ENCODE measurements at places on chromosomes 2 and 18.

DNA sequence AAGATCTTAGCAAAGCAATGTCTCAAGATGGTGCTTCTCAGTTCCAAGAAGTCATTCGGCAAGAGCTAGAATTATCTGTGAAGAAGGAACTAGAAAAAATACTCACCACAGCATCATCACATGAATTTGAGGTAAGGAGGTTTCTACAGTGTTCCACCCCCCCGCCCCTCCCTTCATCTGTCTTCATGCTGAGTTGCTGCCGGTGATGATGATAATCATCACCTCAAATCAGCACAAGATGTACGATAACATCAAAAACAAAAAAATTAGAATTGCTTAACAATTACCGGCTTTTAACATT is 14.6 kb downstream of the UGP2 start:
- no peak for DNase-seq

- no peak for DNase-seq
Observed at GRCh38 chr2:128306081-128306930, 12.4 kb downstream of the HS6ST1 start.

- DNase-seq, result no peak
Observed at GRCh38 chr2:231680285-231680991, 27.9 kb upstream of the PTMA start.

- no peak for DNase-seq
Observed at GRCh38 chr2:78009289-78009688, 487.1 kb upstream of the LRRTM4 start.

- no peak for DNase-seq
Observed at GRCh38 chr2:190664240-190664639, 15.4 kb downstream of the NAB1 start.

DNA sequence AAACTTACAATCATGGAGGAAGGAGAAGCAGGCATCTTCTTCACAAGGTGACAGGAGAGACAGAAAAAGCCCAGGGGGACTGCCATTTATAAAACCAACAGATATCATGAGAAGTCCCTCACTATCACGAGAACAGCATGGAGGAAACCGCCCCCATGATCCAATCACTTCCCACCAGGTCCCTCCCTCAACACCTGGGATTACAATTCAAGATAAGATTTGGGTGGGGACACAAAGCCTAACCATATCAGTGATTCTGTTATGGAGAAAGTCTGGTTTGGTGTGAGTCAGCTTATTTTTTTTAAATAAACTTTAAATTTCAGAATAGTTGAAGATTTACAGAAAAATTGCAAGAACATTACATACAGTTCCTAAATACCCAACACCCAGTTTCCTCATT is 84.7 kb upstream of the SP3 start:
- DNase-seq, result no peak

DNA sequence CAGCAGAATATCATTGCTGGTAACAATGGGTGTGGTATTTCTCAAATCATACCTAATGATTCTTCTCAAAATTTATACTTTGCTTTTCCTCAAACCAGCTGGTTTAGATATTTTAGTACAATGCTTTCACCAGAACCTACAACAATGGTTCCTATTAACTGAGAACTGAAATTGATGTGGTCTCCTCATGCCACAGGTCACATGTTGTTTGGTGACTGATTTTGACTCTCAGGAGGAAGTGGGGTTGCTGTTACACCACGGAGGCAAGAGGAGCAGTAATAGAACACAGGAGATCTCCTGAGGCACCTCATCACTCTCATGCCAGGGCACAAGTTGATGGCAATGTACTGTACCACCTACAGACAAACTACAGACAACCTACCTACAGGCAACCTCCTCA is 3.0 kb upstream of the CEP68 start:
- DNase-seq, result no peak

- DNase-seq, result no peak
Observed at GRCh38 chr2:149606251-149606811, 18.8 kb upstream of the MMADHC start.

GRCh38 chr18:12313530-12314245 is 5.6 kb downstream of the TUBB6 start:
- no peak for DNase-seq

- DNase-seq, result no peak
Observed at GRCh38 chr2:237699870-237700511, 72.6 kb downstream of the LRRFIP1 start.

- no peak for DNase-seq
Observed at GRCh38 chr2:226466589-226466988, 333.0 kb downstream of the IRS1 start.

GRCh38 chr2:232878855-232879617 is 9.0 kb downstream of the SNORC start:
- DNase-seq, result no peak

DNA sequence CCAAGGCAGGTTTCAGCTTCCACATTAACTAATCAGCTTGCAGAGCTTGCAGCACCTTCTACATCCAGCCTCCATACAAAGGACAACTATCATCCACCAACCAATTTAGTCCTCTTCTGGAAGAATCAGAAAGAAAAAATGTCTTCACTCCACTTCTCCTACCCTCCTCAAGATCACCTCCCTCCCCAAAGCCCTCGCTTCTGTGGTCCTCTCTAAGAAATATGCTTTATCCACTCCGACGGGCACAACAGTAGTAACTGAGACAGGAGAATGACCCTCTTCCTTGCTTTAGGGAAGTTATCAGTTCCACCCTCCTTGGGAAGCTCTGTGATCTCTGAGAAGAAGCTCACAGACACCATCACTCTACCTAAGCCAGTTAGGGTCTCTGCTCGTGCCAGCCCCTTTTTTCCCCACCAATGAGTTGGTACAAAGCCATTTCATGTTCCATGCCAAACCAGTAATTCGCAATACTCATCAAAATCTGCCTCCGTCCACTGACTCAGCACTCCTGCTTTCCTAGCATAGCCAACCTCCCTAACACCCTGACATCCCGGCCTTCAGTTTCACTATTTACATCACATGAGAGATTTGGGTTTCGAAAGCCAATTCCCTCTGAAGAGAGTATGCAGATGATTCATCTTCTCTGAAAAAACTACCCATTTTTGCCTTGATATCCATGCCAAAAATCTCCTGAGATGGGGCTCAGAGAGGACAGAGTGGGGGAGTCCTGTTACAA is 114.1 kb upstream of the PKDCC start:
- DNase-seq, result no peak

DNA sequence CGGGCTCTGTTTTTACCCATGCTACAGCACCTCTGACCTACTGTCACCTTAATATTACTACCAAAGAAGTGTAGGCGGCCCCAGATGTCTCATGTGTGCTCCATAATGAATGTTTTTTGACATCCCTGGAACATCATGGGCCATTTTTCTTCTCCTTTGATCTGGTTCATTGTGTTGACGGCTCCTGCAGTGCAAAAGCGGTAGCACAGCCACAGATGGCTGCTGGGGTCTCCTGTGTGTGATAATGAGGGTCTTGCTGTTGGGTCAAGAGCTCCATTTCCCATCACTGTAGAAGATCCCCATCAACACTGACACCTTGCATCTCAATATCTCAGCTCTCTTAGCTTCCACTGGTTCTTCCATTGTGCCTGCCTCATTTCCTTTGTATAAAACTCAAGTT is 95.0 kb downstream of the CDH20 start:
- DNase-seq, result no peak

- no peak for DNase-seq
Observed at GRCh38 chr2:30022444-30023071, 101.2 kb upstream of the ALK start.

DNA sequence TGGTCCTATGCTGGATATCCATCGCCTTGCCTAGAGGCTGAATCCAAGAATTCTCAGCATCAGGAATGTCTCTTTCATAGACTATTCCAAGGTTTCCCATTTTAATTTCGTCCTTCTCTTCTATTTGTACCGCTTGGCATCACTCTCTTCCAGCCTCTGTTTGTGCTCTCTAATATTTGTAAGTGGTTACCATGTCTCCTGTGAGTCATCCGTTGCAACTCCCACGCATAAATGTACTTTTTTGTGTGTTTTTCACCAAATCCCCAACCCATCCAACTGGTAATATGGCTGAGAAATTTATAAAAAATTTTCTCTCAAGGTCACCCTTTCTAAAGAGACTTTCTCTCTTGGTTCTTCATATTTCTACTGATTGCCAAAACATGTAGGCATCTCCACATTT is 21.8 kb downstream of the COLEC12 start:
- DNase-seq, result no peak

- DNase-seq, result no peak
Observed at GRCh38 chr2:234611209-234611608, 114.3 kb upstream of the ARL4C start.

DNA sequence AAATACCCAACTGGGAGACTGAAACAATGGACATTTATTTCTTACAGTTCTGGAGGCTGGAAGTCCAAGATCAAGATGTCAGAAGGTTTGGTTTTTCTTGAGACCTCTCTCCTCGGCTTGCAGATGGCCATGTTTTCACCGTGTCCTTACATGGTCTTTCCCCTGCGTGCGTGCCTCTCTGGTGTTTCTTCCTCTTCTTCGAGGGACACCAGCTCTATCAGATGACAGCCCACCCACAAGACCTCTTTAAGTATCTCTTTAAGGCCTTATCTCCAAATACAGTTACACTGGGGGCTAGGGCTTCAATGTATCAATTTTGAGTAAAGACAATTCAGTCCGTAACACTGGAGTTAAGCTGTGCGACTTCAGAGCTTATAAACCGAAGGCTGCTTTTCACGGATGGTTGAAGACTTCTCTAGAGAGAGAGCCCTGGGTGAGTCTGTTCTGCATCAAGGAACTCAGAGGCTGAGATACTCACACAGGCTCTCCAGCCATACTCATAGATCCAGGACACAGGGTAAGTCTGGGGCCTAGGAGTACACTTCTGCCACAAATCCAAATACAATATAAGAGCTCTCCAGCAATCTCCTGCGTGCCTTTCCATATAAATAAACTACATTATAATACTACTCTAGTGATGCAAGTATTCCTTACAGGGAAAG is 339.9 kb upstream of the PKDCC start:
- DNase-seq, result no peak

GRCh38 chr18:58438958-58439300 is 190.0 kb downstream of the ALPK2 start:
- DNase-seq, result no peak

DNA sequence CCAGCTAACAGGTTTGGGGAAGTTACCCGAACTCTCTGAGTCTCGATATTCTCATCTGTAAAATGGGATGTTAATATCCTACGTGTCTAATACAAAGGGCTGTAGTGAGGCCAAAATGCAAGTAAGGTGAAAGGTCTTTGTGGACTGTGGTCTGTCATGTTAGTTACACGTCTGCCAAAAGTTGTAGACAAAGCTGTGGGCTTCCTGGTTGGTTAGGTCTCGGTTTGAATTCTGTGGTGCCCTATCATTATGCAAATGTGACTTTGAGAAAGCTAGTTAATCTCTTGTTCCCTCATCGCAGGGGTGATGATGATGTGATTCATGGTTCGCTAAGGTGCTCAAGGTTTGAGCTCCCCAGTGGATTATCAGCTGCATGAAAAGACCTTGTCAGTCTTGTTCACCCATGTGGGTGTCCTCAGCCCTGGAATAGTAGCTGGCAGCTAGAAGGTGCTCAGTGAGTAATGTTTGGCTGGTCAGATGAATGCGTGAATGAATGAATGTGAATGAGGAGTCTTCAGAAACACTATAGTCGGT is 23.1 kb downstream of the TRIB2 start:
- DNase-seq, result no peak

- no peak for DNase-seq
Observed at GRCh38 chr2:156652691-156653090, 216.5 kb downstream of the GPD2 start.

DNA sequence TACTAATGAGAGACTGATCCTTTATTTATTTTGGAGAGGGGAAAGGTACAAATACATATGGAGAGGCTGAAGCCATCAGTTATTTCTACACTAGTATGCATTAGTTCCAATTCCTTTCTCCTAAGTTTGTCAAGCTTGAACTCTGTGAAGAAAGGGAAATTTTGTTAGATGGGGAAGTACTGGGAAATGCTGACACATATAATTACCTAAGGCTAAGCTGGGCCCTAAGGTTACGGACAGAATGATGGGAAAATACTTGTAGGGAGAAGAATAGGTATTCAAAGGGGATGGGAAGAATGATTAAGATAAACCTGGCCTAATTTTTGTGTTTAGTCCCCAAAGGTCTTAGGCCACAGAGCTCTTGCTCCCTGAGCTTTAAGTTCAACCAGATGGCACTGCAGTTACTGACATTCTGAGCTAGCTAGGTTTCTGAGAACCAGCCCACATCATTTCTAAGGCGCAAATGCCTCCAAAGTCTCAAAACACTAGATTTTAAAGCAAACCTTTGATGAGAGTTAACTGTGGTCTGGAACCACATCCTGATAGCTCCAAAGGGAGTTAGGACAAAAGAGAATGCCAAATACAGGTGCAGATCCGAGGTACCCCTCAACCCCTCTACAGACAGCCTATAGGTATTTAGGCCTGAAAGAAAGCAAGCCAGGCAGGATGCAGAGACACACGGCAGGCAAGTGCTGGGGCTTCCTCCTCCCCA is 2.7 kb downstream of the TMEM163 start:
- no peak for DNase-seq

DNA sequence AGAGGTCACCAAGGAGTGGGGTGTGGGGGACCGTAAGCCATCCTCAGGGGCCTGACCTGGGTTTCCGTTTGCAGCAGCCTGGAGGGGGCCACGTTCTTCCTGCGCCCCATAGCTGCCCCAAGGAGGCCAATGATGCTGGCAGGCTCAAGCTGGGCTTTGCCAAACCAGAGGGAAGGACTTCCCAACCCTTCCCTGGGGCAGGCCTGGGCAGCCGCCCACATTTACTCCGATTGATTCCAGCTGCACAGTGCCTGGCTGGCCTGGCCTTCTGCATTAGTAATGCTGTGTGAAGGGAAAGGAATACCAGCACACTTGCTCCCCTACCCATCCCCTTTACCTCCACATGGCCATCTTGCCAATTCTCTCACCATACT is 360.6 kb upstream of the SLC14A2 start:
- DNase-seq, result peak; percentile 12

GRCh38 chr2:126895336-126895735 is 3.4 kb upstream of the TEX51 start:
- no peak for DNase-seq

GRCh38 chr2:32702303-32703064 is 74.6 kb downstream of the TTC27 start:
- no peak for DNase-seq

GRCh38 chr2:104896446-104896845 is 42.5 kb downstream of the POU3F3 start:
- DNase-seq, result no peak

DNA sequence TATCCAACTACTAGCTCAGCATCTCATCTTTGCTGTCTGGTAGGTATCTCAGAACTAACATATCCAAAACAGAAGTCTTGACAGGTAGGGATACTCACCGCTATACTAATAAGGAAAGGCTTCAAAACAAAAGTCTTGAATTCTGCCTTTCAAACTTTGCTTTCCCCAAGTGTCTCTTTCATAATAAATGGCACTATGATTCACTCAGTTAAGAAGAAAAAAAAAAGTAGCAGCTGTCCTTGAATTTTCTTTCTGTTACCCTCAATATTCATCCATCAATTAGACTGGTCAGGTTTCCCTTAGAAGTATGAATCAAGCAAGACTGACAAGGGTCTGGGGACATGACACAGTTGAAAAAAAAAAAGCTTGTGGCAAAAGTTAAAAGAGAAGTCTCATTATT is 175.1 kb downstream of the GULP1 start:
- no peak for DNase-seq

- DNase-seq, result peak; percentile 37
Observed at GRCh38 chr2:165745916-165746315, 48.1 kb downstream of the GALNT3 start.
